ENCODE measurements at places on chromosomes 4 and X.

DNA sequence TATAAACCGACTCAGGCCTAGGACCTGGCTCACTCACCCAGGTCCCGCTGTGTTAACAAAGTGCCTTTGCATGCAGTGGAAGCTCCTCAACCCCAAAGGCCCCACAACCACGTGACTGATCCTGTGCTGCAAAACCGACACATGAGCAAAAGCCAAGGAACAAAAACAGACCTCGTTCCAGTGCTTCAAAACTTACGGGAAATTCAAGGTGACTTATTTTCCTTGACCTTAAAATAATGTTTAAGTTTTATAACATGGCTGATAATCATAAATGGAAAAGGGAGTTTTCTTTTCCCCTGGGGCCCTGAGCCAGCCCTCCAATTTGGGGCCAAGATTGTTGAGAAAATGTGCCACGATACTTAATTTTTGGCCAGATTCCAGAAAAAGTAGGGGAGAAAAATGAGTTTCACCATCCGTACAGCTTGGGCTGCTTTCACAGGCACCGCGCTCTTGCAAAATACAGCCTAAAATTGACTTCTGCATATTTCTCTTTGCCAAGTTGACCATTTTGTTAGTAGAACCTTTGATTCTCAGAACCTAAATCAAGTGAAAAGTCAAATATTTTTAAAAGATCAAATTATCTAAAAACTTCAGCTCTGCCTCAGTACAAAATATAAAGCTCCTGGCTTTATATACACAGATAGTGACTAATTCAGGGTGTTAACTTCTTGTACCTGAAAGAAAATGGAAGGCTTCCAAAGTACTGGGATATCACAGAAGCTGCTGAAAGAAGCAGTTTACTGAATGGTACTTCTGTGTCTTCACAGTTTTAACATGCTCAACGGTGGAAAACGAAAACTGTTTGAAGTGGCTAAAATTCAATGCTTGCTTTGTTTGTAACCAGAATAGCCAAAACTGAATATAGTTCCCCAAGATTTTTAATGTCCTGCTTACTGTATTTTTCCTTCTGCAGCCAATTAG lies 93.8 kb downstream of the APBB2 start:
- no peak for DNase-seq

DNA sequence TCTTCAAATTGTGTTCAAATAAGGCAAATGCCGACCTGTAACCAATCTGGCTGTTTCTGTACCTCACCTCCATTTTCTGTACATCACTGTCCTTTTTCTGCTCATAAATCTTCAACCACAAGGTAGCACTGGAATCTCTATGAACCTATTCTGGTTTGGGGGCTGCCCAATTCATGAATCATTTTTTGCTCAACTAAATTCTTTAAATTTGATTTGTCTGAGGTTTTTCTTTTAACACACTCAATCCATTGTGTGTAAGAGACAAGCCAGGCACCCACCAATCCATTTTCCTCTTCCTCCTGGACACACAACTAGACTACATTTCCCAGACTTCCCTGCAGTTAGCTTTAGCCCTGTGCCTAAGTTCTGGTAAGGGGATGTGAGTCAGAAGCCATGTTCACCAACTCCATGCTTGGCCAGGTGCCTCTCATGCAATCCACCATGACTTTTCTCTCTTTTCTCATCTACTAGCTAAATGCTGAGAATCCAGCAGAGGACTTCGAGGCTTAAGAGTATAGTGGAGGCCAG lies 193.2 kb upstream of the KLF3 start:
- no peak for DNase-seq

DNA sequence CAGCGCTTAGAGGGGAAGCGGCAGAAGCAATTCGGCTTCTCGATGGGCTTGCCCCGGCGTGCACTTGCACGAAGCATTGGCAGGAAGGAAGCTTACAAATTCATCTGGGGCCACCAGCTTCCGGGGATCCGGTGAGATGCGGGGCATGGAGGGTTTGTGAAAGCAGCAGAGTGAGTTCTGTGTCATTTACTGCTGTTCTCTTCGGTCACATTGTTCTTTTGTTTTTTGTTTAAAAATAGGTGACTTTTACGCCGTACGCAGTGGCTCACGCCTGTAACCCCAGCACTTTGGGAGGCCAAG lies 47.0 kb downstream of the ASMT start:
- no peak for DNase-seq

DNA sequence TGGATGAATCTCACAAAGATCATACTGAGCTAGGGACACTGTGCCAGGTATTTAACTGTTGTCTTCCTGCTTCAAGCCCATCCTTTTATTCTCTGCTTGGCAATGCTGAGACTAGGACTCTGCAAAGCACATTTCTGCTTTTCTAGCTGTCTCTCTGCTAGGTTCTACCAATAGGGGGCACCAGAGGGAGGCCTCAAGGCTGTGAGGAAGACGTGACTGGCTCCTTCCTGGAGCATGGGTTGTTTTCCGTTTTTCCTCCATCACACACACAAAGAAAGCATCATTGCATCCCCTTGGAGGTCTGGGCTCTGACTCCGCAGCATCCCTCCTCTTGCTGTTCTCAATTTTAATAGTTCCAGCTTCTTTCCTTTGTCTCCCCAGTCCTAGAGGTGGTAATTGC lies 10.9 kb upstream of the DCTD start:
- no peak for DNase-seq

DNA sequence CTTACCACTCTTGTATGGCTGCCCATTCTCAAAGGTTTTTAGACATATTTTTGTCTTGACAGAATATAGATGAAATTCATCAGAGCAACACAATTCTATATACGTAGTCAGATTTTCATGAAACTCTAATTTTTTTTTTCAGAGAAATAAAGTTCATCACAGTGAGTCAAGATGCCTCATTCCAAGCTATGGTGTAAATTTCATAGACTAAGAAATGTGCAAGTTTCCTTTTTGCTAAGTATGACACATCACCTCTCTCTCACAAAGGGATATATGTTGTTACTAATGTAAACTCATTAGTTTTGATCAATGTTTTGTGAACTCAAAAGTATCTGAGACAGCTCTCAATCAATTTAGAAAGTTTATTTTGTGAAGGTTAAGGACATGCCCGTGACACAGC lies 60.4 kb upstream of the ATXN3L start:
- DNase-seq: no peak

DNA sequence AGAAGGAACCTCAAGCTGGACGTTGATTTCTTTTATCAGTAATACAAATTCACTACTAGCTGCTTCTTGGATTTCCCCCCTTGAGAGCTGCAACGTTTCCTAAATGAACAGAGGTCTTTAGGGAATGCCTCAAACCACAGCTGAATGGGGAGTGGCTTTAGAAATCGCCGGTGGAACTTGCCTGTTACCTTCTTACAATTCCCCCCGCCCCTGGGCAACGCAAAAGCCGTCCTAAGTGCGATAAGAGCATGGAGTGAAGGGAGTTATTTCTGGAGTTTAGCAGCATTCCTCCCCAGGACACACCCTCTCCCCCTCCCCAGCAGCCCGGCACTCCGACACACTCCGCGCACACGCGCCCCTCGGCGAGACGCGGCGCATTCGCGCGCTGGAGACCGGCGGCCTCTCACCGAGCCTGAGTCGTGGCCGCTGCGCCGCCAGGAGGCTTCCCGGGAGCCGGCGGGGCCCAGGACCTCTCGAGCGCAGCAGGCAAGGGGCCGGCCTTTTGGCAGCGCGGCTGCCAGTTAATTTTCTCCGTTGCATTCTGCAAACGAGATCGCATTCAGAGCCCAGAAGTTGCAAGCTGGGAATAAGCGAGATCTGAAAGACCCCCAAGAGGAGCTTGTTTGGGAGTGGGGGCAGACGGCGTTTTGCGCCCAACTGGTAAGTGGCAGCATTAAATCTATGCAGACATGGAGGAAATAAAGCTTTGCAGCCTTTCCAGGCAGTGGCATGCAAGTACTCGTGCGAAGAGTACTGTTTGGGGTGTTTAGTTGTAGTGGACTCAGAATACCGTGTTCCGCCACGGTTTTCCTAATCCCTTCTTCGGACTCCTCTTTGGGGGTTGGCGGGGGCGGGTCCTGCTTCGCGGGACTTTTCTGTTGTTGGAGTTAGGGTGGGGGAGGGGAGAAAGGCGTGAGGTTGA lies 134.7 kb downstream of the PALLD start:
- DNase-seq: no peak

GRCh38 chr4:102447413-102447812 lies 53.7 kb upstream of the NFKB1 start:
- no peak for DNase-seq

Measured in stimulated activated CD4-positive, alpha-beta T cell treated with anti-CD3 and anti-CD28 coated beads, Interleukin-1b, Interleukin-23, amount 100 ng/mL, for 4 hours (primary cell).